ENCODE measurements at places on chromosomes 3 and 15.

GRCh38 chr15:71114887-71115566 lies at the start of gene THSD4:
TSS of gene THSD4 (plus strand) at chr15:71115471.
- peak; percentile 22 for DNase-seq

DNA sequence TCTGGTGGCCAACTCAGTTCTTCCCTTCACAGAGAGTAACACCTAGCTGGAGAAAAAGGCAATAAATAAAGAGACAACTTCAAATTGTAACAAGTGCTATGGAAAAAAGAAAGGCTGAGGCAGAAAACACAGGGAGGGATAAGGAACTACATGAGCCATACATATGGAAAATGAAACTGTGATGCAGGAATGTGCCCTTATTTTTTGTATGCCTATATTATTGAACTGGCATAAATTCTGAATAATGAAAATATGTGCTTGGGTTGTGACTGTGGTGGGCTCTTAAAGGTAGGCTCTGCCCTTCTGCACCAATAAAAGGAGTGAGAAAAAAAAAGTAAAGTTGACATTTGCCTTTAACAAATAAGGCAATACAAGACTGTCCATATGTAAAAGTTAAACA lies 19.6 kb downstream of the FHIT start:
- DNase-seq, result no peak

DNA sequence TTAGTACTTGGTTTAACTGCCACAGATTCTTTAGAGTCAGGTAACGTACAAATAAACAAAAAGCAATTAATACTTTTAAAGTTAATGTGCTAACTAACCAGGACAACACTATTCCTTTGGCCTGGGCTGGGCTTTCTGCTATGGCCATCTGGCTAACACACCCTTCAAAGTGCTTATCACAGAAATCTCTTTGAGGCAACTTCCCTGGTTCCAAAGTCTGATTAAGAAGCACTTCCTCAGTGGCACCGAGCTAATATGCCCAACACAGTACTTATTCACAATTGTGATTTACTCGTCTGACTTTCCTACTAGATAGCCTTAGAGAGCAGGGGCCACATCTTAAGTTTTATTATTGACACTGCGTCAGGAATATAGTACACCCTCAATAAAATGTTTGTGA lies 191.4 kb downstream of the MEIS2 start:
- DNase-seq, result no peak

DNA sequence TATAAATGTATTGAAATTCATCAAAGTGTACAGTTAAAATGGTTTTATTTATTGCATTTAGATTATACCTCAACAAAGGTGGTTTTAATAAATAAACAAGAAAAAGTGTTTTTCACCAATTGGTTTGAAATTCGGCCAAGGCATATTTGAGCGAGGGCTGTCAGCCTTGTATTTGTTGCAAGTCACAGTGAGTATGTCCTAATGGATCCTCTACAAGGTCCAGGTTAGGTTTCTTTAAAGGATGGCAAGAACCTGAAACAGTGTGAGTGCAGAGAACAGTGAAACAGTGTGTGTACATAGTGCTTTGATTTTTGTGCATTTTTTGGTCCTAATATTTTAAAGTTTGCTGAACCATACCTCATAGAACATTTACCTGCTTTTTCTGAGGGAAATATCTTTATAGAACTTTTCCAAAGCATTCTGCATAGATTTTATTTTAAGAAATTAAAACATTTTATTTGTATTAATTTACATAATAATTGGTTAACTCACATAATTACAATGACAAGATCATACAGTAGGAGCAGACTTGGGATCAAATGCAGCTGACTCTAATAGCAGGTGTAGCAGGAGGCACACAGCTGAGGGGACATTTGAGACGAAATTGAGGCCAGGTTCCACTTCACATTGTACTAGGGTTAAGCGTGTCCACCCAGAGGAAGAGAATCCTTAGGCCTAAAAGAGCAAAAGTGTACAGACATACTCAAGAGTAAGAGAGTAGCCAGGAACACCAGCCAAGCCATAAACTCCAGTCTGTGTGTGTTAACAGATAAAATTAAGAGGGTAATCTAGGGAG lies 428.8 kb upstream of the TPRG1 start:
- no peak for DNase-seq

- no peak for DNase-seq
Observed at GRCh38 chr3:10531031-10531430, 25.6 kb upstream of the ATP2B2 start.

DNA sequence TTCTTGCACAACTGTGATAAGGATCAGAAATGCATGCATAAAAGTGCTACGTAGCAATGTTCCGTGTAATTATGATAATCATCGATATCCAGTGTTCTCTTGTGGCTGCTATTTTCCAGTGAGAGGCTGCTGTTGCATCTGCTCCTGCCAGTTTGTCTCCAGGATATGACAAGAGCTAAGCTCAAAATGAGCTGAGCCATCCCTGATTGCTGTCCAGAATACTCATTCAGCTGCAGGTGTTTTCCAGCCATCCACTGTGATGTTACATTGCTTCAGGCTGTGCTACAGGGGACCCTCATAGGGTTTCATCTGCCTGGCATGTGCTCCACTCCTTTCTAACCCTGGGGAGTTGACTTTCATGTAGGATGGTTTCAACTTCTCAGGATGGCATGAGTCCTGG lies 976.0 kb downstream of the ROBO1 start:
- no peak for DNase-seq

DNA sequence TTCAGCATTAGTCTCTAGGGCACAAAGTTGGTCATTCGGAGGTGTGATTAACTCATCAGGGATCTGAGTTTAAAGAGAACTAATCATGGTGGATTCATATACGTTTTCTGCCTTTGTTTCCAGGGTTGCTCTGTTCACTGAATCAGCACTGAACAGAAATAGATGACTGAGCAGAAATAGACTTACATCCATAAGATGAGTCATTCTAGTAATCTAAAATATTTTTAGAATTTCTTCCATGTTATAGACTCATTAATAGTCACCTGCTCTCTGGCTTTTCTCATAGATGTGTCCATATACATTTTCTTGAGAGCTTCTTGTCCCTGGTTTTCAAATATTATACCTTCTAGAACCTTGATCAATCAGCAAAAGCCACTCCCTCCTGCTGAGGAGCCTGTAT lies 837.6 kb upstream of the DPPA4 start:
- no peak for DNase-seq

DNA sequence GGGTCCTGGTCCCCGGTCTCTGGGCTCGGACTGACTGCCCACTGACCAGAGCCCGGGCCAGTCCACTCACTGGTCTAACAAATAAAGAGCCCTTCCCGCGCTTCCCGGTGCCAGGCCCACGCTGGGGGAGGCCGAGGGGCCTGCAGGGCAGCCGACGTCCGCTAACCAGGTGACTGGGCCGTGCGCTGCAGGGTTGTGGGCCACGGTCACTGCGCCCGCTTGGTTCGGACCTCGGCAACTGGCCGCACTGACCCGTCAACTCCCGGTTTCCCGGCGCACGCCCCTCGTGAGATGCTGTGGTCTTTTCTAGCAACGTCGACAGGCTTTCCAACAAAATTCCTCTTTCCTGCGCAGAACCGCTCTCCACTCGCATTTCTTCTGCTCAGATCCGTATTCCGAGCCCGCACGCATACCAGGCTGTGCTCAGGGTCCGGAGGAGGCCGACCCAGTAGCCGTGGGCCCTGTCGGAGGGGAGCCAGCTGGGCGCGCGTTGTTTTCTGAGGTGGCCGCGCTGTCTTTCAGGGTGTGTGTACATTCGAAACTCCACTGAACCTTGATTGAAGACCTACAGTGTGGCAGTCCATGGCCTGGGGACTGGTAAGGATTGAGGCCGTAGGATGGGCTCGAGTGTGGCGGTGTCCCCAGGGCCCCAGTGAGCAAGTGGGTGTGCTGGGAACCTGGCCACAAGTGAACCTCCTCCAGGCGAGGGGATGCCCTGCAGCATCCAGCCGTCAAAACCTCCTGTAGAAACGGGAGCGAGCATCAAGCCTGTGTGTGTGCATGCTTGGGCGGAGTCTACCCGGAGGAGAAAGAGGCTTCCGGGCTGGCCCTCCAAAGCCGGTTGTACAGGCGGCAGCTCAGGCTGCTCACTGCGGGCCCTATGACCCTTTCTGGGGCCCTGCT lies 875 bp upstream of the NT5DC2 start:
- no peak for DNase-seq

DNA sequence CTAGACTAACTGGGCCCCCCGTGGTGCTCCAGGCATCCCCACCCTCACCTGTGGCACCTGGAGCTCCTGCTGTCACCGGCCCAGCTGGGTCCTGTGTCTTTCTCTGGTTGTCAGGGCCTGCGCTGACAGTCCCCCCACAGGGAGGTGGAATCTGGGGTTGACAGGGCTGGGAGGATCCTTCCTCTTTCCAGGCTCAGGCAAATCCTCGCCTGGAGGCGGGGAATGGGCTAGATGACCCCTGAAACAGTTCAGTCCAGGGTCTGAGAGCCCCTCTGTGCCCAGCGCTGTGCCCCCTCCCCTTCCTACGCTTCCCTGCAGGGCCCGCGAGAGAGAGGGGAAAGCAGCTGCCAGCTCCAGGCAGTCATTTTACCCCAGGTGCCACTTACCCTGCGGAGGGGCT lies 50.1 kb upstream of the MCF2L2 start:
- DNase-seq, result no peak

DNA sequence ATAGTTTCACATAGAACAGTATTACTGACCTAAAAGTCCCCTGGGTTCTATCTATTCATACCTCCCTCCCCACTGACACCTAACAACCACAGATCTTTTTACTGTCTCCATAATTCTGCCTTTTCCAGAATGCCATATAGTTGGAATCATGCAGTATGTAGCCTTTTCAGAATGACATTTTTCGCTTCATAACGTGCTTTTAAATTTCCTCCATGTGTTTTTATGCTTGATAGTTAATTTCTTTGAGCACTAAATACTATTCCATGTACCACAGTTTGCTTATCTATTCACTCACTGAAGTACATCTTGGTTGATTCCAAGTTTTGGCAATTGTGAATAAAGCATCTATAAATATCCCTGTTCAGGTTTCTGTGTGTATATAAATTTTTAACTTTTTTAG lies 77.7 kb upstream of the GPR149 start:
- DNase-seq, result no peak

GRCh38 chr15:35630532-35630931 lies 84.6 kb upstream of the DPH6 start:
- no peak for DNase-seq

DNA sequence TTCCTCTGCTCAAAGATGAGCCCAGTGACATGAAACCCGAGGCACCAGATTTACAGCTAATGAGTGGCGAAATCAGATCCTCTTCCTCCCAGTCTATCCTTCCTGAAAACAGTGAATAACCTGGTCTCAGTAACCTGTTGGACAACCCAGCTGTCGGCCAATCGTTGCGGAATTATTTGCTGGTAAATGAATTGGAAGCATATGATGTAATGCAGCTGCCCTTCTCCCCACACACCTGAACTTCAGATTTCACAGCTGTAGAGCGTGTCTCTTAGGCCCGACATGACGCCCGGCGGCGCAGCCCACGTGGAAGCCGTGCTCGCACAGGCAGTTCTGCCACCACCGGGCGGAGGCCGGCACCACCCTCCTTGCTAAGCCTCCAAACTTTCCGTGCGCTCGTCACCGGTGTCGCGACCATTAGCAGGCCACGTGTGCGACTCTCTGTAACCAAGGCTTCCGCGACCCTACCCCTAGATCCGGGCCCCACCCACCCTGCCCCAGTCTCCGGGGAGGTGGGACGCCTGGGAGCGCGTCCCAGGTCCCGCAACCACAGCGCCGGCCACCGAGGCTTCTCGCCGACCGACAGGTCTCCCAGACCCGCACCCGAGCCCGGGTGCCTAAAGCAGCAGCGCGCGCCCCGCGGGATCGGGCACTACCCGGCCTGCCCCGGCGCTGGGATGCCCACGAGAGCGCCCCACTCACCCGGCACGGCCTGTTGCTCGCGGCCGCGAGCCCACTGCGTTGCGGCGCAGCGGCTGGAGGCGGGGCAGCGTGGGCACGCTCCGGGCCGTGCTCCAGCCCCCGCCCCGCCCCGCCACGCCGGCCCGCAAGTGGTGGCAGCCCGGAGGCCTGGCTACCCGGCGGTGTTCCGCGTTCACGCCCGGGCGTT lies at the start of gene RIOX2:
RIOX2 (minus strand) TSS at position 753 of the 889 bp plus-strand sequence. CDS start 4,838 bp downstream, outside the sequence.
- peak; percentile 74 for DNase-seq

- no peak for DNase-seq
Observed at GRCh38 chr3:163785693-163786092, 1292.6 kb downstream of the SI start.

- peak; percentile 45 for DNase-seq
Observed at GRCh38 chr3:196081002-196081833, 672 bp downstream of the TFRC start.

- peak; percentile 18 for DNase-seq
Observed at GRCh38 chr3:124886168-124887056, 753 bp downstream of the ITGB5 start.

DNA sequence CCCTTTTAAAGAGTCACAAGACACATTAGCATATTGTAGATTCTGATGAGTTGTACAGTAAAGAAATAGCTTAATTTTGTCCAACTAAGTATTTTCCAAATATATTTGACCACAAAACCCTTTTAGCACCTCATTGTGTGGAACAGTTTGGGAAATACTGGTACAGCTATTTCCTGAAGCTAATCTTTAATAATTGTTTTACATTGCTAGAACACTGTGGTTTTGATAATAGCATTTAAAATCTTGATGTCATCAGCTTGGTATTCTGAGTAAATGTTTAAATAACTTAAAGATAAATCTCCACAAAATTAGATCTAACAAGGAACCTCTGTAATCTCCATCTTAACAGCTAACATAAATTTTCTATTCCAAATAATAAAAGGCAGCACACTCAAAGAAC lies 140.0 kb upstream of the MLF1 start:
- no peak for DNase-seq

DNA sequence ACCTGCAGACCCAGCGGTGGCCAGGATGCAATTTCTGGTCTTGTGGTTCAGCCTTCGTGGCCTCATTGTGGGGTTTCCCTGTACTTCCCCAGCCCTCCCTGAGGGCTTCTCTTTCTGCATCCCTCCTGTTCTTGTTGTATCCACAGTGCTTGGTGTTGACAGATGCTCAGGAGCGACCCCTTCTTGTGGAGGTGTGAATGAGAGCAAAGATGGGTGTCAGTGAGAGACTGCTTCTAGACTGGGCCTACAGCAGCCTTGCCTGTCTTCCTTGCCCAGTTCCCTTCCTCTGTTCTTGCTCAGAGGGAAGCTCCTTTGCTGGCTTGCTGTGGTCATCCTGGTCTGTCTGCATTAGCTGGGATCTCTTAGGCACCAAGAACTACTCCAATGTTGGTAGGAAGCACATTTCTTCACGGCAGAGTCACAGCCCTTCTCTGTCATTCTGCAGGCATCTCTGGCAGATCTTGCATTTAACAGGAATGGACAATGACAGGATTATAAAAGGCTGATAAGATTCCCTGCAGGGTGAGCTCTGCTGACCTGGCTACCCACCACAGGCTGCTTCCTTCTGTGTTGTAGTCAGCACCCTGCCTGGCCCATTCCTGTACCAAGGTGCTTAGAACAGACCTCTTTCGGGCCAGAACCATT lies 317.8 kb upstream of the C2CD4B start:
- no peak for DNase-seq

DNA sequence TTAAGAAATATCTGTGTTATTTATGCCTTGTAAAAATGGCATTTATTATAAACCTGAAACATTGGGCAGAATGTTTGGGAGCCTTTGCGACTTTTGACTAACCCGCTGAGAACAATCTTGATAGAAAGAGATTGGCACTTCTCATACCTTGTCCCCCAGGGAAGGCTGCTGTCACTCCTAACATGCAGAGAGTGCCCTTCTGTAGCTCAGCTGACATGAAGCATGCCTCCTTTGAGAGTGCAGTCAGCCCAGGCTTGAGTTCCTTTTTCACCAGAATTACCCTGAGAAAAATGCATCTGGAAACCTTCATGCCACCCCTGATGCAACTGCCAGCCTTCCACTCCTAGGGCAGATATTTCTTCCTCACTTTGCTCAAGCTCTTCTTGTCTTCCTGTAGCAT lies 569.2 kb upstream of the ARPP21 start:
- DNase-seq, result no peak

All from activated T-helper 9 cell treated with anti-CD3 and anti-CD28 coated beads, Interleukin-2, amount 50 U/mL, for 16 hours (primary cell).